ENCODE measurements at places on chromosomes 4 and X.
A peak's percentile ranks its signal among the peaks of the same experiment; 100 is the strongest.

DNA sequence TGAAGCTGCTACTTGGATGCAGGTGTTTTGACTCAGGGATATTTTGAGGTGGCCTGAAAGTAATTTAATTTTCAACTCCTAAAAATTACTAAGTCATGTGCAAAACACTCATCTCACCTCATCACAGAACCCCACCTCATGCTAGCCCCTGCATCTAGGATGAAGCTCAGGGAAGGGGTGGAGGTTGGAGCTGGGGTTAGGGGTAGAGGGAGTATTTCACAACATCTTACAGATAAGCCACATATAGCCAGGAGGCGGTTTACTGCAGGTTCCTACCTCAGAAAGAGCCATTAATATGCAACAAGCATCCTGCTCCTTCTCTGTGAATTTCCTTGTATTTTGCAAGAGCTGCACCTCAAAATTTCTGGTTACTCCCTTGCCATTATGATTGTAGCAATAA lies 70.5 kb upstream of the TSPAN5 start:
- DNase-seq: no peak

- DNase-seq: peak; percentile 39
These were observed 45.5 kb downstream of the PPP1R2C start for GRCh38 chrX:42732506-42732905.

DNA sequence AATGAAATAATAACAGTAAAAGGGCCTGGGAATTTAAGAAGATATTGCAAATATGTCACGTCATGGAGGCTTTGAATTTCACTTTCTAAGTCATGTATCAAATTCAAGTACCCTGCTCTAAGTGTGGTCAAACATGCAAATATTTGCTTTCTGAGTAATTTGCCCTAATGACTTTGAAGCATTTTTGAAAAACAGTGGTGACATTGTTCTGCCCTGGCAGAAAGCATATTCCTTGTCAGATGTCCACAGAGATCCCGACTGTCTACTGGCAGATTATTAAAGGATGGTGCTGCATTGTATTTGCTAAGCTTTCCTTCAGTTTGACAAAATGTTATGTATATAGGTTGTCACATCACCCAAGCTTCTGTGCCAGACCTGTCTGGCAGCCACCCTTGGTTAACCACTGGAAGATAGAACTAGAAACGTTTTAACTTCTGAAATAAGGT lies 92.5 kb downstream of the ANK2 start:
- no peak for DNase-seq

- DNase-seq: no peak
These were observed 590 bp upstream of the NAF1 start for GRCh38 chr4:163167333-163167626.

DNA sequence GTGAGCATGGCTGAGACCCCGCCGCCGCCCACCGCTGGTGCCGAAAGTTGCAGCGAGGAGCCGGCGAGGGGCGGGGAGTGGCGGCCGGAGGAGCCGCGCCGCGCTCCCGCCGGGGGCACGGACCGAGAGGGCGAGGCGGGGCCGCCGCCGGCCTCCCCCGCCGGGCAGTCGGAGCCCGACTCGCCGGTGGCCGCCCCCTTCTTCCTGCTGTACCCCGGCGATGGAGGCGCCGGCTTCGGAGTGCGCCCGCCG lies 16.5 kb downstream of the UTP3 start:
- no peak for DNase-seq

DNA sequence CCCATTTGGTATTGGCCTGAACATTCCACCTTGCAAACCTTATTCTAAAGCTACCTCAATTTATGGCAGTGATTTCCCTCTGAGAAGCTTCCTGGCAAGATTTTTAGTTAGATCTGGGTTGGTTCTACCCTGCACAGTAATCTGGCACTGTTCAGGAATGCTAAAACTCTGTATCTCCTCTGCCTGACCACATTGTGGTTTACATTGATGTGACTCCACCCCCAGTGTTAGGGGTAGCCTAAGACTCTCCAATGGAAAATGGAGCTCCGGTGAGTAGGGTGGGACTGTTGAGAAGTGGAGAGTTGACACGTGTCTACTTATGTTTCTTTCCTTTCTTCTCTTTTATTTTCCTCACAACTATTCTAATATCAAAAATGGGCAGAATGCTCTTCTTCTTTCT lies 45.4 kb downstream of the BMPR1B start:
- DNase-seq: no peak

DNA sequence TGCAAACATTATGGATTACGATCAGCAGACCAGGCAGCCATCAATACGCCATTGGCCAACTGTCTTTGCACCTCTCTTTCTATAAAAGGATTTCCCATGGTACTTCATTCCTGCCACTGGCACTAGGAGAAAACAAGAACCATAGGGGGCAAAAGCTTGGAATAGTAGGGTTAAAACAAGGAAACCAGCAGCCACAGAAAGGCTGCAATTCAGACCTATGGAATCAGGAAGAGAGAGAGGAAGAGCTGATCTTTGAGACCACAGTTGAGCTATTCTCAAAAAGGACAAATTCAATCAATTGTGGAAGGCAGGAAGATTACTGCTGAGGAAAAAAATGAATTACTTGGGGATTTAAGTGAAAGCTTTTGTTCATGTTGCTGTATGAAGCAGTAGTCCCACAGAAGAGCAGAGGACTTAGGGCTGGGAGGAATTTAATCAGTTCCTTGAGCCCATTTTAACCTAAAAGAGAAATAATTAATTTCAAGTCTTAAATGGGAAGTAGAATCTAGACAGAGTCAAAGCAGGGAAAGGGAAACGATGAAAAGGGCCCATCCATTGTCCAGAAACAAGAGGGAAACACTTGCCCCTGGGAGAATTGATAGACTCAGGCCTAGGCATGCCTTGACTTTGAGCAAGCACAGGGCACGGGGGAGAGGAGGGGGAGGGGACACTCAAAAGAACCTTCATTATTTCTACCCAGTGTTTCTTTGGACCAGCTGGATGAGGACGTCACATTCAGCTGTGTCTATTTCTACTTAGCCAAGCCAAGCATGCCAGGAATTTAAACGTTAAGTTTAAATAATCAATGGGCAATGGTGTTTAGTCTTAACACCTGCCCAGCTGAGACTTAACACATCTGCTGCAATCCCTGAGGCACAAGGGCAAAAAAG lies 50.7 kb downstream of the SCD5 start:
- no peak for DNase-seq

DNA sequence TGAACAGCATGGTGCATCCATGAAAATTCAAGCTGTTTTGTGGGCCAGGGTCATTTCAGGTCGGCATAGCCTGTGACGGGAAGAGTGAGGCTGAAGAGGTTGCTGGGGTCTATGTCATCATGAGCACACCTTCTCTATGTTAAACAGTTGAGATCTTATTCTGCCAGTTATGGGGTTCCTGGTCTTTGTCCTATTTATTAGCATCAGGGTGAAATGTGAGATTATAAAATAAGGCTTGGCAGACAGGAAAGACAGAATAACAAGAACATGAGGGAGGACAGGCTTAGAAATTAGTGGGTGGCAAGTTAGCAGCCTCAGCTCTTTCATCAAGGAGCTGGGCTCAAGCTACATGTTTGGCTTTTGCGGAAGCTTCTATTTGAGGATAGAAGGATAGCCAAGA lies 51.7 kb upstream of the CLNK start:
- no peak for DNase-seq

DNA sequence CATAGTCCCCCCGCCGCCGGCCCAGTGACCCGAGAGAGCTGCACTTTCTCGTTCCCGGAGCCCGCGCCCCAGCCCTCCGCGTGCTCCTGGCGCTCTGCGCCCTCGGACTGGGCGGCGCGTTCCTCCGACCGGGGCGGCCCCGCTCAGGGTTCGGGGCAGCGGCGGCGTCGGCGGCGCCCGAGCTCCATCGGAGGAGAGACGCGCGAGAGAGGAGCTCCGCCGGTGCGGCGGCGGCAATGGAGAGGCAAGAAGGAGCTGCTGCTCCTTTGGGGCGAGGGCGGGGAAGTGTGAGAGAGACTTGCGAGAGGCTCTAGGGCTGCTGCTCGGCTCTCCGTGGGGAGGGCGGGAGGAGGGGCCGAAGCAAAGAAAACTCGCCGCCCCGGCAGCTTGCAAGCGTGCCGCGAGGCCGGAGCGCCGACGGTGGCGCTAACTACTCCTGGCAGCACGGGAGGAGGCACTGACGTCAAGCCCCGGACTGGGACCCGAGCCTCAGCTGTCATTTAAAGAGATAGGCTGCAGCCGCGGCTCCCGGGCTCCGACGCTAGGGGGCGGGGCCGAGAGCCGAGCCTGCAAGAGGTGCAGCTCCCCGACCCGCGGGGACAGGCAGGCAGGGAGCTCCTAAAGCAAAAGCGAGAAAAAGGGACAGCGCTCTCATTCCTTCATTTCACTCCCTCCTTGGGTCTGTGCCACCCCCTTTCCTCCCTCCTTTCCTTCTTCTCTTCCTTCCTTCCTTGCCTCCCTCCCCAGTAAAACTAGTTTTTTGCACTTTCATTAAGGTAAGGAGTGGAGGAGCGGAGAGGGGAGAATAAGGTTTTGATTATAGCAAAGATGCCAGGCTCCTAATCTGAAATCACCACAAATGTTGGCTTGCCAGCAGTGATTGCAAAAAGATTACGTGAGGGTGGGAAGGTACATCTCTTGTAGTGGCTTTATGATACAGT lies at the start of gene KCTD8:
Gene KCTD8, minus strand, starts transcription at position 289 of the 941 bp plus-strand sequence.
- peak; percentile 89 for DNase-seq

GRCh38 chr4:15331930-15332329 lies 95.9 kb upstream of the C1QTNF7 start:
- peak; percentile 71 for DNase-seq

DNA sequence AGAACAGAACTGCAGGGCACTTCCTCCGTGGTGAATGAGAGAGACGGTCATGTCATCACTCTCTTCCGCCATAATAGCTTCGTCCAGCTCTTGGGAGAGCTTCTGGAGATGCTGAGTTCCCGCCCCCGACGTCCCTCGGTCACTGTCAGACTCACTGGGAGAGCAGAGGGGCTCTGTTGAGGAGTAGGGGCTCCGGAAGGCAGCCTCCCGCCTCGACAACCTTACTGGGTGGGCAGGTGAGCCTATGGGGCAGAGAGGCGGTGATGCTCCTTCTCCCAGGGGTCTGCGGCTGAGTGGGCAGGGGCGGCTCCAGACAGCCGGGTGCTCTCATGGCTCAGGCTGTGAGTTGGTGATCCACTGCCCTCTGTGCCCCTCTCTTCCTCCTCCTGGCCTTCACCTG lies 25.8 kb upstream of the ARHGEF38 start:
- DNase-seq: no peak

DNA sequence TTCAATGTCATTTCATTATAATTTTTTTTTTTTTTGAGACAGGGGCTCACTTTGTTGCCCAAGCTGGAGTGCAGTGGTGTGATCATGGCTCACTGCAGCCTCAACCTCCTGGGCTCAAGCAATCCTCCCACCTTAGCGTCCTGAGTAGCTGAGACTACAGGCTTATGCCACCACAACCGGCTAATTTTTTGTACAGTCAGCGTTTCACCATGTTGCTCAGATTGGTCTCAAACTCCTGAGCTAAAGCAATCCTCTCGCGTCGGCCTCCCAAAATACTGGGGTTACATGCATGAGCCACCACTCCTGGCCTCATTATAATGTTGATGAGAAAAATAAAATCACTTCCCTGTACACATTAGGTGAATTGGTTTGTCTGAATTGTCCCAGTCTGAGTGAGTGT lies 16.9 kb downstream of the TAF7L start:
- no peak for DNase-seq

DNA sequence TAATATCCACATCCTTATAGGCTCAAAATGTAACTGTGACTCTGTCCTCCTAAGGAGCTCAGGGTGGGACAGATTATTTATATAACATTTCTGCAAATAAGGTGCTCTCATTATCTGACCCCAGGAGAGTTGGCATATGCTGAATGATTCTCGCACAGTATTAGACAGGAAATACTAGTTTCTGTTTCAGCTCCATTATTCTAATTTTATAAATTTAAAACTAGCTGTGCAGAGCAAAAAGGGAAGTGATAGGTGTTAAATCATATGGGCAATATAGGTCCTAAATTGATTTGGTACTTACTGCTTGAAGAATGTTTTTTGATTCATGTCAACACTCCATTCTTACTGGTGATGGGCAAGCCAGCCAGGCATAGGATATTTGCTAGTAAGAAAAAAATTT lies 141.5 kb downstream of the GLRA2 start:
- no peak for DNase-seq

DNA sequence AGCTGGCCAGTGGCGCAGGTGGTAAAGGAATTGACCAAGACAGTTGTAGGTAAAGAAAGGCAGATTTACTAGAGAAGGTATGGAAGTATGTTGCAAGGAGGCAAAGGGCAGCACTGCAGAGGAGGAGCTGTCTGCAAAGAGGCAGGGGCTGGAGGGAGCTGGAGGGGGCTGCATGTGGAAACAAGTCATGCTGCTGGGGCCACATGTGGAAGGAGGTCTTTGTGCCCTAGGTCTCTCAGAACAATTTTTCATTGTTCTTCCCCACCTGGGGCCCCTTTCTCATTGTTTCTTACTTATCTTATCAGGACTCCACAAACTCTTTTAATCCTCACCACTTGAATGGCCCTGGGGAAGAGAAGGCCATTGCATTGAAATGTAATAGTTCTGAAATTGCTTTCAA lies 144.8 kb upstream of the PLAC1 start:
- DNase-seq: no peak
